ENCODE measurements at places on chromosomes 6 and 20. TPM values are rescaled to one million over a fixed set of nuclear protein-coding genes. Genes with fewer than 3 reads are reported as not detected.

The NNAT gene
- total RNA-seq: not detected

The TSHZ2 gene
- total RNA-seq: 4.4 TPM

The DEFB114 gene
- not detected for total RNA-seq

The FGD2 gene
- not detected for total RNA-seq

The GPR63 gene
- total RNA-seq: under 0.01 TPM

The SMOC2 gene
- not detected for total RNA-seq

The AARS2 gene
- 7.0 TPM for total RNA-seq

The DACT2 gene
- not detected for total RNA-seq

The ADGRB3 gene
- total RNA-seq: not detected

The ARHGAP40 gene
- total RNA-seq: not detected

The MYLIP gene
- total RNA-seq: 51.2 TPM

The SPDEF gene
- total RNA-seq: not detected

The DCDC2 gene
- total RNA-seq: not detected

The KHDC1L gene
- total RNA-seq: not detected

The PKIB gene
- total RNA-seq: 0.17 TPM

The KCNG1 gene
- total RNA-seq: 2.8 TPM

Data from dermis lymphatic vessel endothelial cell (primary cell).